ENCODE measurements at places on chromosomes 7 and 10. TPM values are rescaled to one million over a fixed set of nuclear protein-coding genes. Genes with fewer than 3 reads are reported as not detected.

DNA sequence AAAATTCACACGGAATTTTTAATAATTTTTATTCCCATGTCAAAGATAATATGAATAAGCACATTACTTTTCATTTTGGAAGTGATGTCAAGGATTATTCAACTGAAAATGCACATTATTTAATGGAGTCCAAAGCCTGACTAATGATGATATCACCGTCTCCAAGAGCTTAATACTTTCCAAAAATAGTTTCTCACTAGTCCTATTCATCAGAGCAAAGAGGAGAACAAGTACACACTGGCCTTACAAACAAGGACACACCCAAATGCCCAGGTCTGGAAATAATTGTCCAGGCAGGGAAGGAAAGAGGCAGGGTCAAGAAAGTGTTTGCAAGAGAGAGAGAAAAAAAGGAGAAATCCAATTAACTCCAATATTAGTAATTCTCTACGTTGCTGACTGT, 216.8 kb upstream of the CCDC6 start:
- DNase-seq: peak; percentile 85

GRCh38 chr7:42596737-42597136, 315.1 kb downstream of the C7orf25 start:
- no peak for DNase-seq

DNA sequence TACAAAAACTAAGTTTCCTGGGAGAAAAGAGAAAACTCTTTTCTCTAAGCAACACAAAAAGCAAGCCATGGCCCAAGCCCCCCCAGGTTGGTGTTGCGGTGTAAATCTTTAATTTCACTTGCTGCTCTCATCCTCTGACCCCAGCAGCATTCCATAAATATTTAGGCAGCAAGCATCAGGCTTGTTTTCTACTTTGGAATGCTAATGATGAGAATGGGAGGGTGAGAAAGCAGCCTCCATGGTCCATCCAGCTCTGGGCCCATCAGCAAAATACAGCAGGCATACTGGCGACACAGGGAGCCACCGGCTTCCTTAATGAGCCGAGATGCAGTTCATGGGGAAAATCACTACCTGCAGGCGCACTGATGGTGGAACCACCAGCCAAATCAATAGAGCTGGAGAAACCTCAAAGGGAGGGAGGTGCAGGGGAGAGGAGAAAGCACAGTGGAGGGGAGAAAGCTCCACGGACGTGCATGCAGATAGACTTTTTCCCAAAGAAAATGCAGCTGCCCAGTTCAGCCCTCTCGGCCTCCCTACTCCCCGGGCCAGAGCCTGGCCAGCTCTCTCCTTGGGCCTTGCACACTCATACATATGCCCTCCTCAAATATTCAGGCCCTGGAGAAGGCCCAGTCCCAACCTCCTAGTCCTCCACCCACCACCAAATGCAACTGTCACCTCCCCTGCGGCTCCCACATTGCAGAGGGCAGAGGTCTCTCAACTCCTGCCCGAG, 131.9 kb downstream of the GRID1 start:
- DNase-seq: no peak

The OR2A25 gene
- not detected for total RNA-seq

- DNase-seq: peak; percentile 78
These were observed 21.7 kb downstream of the ZCWPW1 start for GRCh38 chr7:100406767-100407166.

- DNase-seq: no peak
These were observed 15.9 kb upstream of the RAPGEF5 start for GRCh38 chr7:22372863-22373262.

DNA sequence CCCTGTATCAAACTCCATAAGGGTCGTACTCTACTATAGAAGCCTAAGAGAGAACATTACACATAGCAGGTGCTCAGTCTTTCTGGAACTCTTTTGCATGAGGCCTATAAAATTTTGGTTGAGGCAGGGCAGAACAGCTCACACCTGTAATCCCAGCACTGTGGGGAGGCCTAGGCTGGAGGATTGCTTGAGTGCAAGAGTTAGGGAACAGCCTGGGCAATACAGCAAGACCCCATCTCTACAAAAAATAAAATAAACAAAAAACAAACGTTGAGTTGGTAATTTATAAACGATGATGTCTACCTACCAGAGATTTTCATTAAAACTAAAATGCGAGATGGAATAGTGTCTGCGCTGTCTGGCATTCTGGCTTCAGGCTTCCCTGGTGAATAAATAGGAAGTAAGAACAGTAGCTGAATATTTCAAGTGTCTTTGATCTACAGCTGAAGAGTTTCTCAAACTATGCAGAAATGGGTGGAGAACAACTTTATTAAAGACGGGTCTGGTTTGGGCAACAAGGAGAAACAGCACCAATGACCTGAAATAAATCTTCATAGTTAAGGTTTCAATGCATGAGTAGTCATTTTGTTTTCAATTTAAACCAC, 774 bp downstream of the PON2 start:
- DNase-seq: no peak

All from A172 (cell line).